T-helper 17 cell (primary cell): ENCODE measurements at places on chromosomes 7 and 10.

GRCh38 chr7:142805350-142806021 lies 34.7 kb downstream of the PRSS2 start:
- DNase-seq, result no peak

DNA sequence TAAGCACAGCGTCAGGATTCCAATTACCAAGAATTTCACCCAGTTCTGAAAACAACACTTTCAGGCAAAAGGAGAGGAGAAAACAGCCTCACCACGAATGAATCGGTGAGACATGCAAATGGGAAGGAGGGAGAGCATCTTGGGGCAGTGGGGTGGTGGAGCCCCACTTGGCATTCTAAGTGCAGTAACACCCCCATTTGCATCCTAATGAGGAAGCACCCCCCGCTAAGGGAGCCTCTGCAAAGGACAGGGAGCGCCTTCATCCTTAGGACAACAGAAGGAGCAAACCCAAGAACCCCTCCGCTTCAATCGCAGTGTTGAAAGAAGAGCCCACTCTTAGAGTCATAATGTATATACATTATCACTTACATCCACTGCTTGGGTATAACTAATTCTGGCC lies 46.8 kb downstream of the NRAP start:
- DNase-seq, result no peak

- DNase-seq, result no peak
Measured at GRCh38 chr7:66466081-66466600, 162.5 kb upstream of the KCTD7 start.

GRCh38 chr7:148709014-148709413 lies 10.3 kb downstream of the CUL1 start:
- DNase-seq, result no peak

GRCh38 chr7:94324380-94325121 lies 70.1 kb upstream of the COL1A2 start:
- DNase-seq, result no peak

- DNase-seq, result no peak
Measured at GRCh38 chr10:35577926-35578617, 27.1 kb upstream of the GJD4 start.

GRCh38 chr10:51585742-51586141 lies 113.7 kb downstream of the CSTF2T start:
- no peak for DNase-seq
